Neural progenitor cell (in vitro differentiated cells): ENCODE measurements at places on chromosomes 3 and 15.

GRCh38 chr3:63519426-63519825 is 133.0 kb upstream of the SNTN start:
- DNase-seq, result no peak

GRCh38 chr15:71651750-71652186 is 158.6 kb upstream of the NR2E3 start:
- DNase-seq, result peak; percentile 74

DNA sequence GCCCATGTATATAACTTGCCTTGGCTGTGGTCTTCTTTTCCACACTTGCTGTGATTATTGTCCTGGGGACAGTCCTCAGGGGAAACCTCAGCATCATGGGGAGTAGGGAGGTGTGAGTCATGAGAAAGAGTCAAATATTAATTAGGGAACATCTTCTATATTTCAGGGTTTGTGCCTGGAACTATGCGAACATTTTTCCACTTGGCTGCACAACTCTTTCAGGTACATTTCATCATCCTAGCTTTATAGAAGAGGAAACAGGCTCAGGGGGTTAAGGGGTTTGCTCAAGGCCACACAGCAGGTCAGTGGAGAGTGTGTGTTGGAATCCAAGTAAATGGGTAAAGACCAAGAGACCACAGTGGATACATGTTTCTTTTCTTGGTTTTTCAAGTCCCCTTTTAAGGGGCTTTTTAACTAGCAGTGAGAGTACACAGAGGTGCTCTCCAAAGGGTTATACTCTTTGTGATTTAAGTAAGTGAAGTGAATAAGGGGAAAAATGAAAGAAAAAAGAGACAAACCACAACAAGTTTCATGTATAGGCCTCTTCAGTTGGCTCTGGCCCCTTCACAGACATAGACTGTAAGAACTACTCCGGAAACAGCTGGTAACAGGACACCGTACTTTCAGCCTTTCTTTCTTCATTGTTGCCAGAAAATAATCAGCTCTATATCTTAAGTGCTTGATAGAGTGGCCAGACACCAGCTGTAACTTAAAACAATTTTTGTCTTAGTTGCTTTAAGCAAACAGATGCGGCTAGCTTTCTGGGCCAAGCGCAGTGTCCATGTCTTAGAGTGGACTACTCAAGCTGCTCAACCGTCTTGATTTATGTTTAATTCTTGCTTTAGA is 64.6 kb downstream of the EEFSEC start:
- no peak for DNase-seq

DNA sequence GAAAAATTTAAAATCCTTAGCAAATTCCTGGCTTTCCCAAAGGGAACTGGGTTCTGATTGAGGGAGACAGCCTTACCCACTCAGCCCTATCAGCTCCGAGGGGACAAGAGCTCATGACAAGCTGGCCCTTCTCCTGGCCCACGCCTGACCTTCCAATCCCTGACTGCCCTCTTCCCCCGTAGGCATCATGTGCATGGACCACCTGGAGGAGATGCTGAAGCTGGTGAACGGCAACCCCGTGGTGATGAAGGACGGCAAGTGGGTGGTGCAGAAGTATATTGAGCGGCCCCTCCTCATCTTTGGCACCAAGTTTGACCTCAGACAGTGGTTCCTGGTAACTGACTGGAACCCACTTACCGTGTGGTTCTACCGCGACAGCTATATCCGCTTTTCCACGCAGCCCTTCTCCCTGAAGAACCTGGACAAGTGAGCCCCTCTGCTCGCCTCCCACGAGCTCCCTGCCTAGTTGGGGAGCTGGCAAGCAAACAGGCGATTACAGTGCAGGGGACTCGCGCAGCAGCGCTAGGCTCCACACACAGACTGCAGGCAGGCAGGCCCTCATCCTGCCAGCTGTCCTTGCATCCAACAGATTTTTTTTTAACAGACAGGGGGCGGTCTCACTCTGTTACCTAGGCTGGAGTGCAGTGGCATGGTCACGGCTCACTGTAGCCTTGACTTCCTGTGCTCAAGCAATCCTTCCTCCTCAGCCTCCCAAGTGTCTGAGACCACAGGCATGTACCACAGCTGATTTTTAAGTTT is 16.8 kb downstream of the RPUSD3 start:
- peak; percentile 54 for DNase-seq

DNA sequence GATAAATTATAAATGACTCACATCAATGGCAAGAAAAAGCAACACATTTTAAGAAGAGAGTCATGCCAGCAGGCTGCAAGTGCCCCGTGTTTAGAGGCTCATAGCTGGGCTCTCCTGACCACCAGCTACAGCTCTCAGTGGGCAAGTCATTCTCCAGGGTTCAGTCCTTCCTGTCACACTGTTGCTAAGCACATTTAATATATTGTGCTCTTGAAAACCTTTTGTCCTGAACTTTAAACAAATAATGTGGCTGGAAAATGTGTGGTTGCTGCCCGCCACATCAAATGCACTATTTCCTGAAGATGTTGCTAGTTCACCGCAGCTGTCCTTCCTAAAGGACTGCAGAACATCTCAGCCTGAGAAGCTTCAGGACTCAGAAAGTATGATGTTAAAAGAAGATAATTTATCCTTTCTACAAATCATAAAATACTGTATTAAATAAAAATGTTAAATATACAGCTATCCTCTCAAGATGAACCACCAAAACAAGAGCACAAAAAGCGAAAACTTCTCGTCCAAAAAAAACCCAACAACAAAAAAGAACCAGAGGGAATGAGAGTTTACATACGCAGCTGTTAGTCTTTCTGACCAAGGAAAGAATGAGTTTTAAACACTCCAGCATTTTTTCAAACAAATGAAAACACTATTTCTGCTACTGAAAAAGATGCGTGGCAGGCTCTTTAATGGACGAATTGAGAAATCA is 951 bp downstream of the TARS3 start:
- no peak for DNase-seq

- DNase-seq, result no peak
These were observed 47.6 kb downstream of the TRIM71 start for GRCh38 chr3:32865383-32865782.

DNA sequence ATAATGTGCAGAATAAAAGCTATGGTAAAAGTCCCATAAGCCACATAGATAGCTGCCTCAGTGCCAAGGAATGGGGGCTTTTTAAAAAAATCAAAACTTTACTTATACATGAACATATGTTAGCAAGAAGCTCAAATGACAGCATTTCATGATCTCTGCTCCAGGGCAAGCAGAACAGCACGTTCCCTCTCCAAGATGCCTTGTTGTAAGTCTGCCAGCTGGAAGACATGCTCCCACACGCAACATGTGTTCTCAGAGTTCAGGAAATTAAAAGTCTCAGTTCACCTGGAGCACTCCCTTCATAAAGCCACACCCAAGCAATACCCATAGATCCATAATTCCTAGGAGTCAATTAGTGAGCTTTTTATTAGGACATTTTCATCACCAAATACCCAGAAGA is 52.2 kb downstream of the ABI3BP start:
- no peak for DNase-seq

- no peak for DNase-seq
These were observed 884 bp upstream of the GLYCTK start for GRCh38 chr3:52286777-52287110.

DNA sequence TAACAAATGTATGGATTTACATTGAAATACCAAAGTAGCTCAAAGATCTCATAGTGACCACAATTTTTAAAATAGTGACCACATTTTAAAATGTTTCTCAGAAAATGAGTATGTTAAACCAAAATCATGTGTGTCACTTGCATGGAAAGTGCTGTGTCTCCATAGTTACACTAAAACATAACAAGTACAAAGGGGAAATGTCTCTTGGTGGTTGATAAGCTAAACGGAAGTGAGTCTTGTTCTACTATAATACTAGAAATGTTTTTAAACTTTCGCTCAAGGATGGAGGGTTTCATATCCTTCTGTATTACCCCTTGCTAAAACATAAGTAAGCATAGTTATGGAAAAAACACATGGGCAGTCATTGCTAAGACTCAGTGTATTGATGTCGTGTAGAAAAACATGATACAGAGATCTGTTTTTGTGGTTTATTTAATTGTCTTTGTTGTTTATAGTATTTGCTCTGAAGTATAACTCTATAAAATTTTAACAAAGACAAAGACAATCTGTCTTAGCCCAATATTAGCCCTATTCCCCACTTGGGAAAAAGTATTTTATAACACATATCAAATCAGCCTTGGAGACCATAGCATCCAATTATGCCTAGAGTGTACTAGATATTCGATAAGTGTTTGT is 27.0 kb upstream of the DENND4A start:
- no peak for DNase-seq

DNA sequence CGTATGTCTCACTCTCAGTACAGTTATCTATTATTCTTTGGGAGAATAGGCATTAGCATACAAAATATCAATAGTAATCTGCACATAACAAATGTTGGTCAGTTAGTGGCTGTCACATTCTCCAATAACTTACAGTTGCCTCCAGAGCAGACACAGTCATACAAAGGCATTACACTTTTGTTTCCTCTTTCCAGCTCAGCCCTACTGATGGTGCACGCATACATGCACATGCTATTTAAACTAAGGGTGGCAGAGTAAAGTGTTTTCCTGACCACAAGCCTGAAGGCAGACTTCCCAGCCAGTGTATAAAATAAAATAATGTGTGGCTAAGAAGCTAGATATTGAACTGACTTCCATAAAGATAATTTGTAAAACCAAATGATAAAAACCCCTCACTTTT is 47.6 kb downstream of the PHLDB2 start:
- no peak for DNase-seq

GRCh38 chr3:16600780-16601536 is 4.3 kb downstream of the DAZL start:
- DNase-seq, result peak; percentile 90

DNA sequence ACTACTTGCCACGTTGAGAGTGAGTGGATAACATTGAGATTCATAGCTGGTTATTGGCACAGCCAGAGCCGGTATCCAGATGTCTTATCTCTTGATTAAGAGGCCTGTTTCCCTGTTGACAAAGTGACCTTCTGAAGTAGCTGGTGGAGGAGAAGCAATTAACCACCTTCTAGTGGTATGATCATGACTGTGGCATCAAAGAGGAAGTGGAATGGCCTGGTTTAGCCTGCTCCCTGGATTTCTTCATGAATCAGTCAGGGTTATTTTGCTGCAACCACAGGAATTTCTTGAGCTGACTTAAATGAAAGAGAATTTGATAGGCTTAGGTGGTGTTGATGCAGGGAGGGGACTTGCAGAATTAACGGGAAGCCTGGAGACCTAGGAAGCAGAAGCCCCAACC is 398.3 kb downstream of the MFSD1 start:
- DNase-seq, result no peak
